ENCODE measurements at places on chromosomes 11 and 22. TPM values are rescaled to one million over a fixed set of nuclear protein-coding genes. Genes with fewer than 3 reads are reported as not detected.

MS4A7 gene
- 8.2 TPM for total RNA-seq

KLHDC7B gene
- 0.08 TPM for total RNA-seq

SOX6 gene
- 34.6 TPM for total RNA-seq

DNA sequence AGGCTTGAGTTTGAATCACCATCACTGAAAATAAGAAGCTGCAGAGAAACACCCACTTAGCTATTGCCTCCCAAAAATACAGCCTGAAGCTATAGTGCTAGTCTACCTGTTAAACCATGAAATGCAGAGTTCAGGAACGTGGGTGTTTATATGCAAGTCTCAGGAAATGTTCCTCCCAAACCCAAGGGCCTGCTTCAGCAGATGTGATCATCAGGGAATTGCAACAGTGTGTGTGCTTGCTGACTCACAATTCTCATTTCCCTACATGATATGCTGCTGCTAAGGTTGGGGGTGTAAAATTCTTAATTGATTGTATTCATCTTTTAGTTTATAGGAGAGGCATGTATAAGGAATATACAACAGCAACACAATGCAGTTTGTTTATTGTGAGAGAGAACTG, 49.6 kb downstream of the NUP98 start:
- DNase-seq: no peak

GRCh38 chr11:110837603-110838002, 125.4 kb upstream of the ARHGAP20 start:
- DNase-seq: no peak

DNA sequence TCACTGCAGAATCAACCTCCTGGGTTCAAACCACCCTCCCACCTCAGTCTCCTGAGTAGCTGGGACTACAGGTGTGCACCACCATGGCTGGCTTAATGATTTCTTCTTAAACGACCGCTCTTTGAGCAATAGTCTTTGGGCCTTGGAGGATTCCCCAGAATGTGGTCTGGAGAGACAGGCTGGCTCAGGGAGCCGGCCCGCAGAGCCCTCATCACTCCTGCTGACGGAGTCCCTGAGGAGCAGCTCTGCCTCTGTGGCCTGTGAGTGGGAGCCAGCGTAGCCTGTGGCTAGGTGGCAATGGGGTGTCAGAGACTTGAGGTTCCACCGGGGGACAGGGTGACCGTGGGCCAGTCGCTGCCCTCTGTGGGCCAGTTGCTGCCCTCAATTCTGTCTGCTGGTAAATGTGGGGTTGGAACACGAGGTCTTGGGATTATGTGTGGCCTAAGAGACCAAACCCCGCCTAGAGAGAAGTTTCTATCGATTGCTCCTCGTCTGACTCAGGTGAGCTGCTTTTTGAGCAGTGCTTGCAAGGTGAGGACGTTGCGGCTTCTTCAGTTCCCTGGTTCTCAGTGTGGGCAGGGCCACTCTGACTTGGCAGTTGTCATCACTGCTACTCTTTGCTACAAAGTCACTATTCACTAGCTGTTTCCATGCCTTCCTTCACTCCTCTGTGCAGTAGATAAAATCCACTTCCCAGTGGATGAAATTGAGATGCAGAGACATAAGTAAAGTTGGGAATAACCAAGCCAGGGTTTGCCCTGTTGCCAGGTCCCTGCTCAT, 124.8 kb upstream of the NECTIN1 start:
- DNase-seq: no peak

DNA sequence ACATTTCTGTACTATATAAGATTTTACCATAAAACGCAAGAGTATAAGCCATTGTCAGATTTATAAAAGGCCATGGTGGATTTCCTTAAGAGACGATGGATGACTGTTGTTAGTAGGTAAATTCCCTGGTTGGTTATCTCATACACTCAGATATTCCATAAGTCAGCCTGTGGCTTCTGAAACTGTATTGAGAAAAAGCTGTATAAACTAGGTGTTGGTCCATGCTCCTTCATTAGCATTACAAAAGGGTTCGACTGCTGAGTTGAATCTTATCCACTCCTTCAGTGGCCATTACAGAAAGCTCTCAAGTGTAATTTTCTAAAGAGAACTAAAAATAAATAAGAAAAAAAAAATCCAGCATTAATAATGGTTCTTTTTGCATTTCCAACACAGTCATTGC, 5.3 kb downstream of the GRAP2 start:
- no peak for DNase-seq
